ENCODE measurements at places on chromosomes 12 and 14.
A peak's percentile ranks its signal among the peaks of the same experiment; 100 is the strongest.

DNA sequence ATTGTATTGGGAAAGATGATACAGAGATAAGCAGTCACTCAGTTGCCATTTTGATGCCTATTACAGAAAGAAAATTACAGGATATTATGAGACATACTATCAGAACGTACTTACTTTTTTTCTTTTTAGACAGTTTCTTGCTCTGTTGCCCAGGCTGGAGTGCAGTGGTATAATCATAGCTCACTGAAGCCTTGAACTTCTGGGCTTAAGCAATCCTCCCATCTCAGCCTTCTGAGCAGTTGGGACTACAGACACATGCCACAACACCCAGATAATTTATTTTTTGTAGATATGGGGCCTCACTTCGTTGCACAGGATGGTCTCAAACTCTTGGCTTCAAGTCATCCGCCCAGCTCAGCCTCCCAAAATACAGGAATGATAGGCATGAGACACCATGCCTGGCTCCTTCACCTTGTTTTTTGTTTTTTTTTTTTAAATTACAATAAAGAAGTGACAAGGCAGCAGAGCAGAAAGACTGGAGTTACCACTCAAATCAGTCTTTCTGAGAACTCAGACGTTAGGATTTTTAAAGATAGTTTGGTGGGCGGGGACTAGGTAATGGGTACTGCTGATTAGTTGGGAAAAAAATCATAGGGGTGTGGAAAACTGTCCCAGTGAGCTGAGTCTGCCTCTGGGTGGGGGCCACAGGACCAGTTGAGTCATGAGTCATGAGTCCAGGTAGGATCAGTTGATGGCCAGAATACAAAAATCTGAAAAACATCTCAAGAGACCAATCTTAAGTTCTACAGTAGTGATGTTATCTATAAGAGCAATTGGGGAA is 11.5 kb upstream of the CPM start:
- no peak for DNase-seq

DNA sequence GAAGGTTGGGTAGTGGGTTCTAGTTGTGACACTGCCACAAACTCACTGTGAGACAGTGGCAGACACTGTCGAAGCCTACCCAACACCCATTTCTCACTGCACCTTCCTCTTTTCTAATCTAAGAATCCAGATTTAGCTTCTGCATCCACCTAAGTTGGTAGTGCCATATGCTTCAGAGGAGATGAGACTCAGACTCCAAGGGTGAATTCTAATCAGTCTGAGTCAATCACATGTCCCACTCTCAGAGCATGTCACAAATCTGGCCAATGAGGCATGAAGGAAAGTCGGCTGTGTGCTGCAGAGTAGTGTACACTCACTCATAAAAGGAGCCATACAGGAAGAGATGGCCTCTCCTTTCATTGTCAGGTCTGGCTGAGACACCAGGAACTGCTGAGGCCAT is 102.1 kb upstream of the RAP1B start:
- DNase-seq: no peak

DNA sequence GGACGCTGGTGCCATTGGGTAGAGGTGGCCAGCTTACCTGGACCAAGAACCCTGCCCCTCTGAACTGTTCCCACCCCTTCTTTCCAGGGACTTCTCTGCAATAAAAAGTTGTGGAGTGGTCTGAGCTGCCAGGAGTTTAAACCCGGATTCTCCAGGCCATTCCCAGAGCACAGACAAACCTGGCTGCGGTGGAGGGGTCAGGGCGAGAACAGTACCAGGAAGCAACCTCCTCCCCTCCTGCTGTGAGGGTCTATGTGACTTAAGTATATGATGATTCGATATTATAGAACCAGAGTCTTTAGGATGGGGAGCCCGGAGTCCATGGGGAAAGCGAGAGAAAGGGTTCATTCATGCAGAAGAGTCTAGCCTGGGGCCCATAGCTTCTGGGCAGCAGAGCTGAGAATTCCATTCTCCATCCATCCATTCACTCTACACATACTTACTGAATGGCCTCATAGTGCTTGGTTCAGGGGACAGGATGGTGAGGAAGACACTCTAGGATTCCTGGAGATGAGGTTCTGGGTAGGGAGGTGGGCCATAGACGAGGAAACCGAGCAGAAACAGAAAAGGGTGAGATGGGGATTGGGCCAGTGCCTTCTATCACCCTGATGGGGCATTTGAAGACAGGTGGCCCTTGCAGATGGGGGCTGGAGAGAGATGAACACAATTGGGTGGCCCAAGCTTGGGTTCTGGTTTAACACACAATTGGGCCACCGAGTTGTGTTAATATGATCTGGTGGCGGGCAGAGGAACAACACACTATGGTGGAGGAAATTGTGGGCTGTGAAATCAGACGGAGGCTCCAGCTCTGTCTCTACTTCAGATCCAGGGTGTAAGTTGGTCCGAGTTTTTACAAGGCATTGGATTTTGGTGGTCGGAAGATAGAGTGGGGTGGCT is 5.2 kb downstream of the KRT86 start:
- no peak for DNase-seq

- no peak for DNase-seq
Observed at GRCh38 chr14:98321841-98322240, 950.2 kb downstream of the BCL11B start.

DNA sequence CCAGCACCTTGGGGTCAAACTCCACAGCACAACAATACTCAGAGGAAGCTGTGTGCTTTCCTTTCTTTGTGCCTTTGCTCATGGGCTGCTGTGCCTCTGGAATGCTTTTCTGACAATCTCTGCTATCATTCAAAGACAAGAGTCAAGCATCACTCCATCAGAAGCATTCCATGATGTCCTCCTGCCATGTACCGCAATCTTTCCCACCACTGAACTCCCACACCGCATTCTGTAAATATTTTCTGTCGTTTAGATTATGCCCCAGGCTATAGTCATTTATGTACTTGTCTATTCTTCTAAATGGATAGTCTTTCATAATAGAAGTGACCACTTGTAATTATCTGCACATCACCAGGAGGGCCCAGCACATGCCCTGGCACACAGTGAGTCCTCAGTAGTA is 327.8 kb downstream of the PDZRN4 start:
- DNase-seq: no peak

DNA sequence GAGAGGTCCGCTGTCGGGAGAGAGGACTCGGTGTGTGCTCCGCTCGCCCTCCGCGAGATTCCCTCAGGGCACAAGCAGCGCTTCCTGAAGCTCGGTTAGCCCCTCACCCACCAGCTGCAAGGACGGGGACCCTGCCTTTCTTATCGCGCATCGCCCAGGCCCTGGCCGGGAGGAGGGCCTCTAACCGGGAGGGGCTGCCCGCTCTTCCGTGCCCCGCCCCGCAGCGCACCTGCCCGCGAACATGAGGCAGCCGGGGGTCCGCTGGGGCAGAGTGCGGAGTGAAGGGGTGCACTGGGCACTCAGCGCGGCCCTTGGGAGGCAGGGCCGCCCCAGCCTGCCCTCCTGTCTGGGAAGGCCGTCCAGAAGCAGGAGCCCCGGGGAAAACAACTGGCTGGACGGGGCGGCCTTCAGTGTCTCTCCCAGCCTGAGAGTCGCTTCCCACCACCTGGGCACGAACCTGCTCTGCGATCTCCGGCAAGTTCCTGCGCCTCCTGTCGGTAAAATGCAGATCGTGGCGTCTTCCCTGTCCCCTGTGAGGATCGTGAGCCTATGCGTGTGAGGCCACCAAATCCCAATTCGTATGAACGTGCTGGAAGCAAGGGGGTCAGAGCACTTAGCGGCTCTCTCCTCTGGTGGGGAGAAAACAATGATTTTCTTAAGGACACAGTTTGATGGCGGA is 28.0 kb upstream of the ADIPOR2 start:
- DNase-seq: peak; percentile 74

DNA sequence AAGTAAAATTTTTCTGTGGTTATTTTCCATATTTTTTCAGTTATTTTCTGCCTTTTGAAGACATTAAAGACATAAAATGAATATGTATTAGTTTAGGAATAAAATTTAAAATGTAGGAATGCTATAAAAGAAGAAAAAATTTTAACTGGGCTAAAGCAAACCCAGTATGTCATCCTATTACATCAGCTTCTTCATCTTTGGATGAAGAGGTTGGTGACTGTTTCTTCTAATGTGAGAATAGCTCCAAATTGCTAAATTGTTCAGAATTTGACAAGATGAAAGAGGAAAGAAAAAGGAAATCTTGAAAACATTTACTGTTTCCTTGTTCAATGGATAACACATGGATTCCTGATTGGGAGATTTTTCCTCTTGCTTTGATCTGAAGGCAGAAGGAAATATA is 52.7 kb upstream of the PZP start:
- DNase-seq: no peak

DNA sequence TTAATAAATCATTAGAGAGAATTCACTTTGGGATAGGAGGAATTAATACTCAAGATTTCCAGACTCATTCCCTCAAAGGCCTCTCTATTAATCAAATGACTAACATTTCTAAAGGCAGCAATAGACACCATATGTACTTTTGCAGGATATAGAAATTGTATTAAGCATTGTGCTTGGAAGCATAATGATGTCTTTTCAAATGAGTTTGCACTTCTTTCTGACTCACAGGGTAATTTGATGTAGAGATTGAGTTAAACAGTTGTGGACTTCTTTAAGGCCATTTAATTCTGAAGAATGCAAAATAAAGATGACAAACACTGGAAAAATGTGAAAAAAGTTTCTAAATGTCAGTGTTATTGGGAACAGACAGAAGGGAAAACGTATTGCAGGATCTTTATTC is 63.4 kb upstream of the CSRP2 start:
- DNase-seq: no peak

DNA sequence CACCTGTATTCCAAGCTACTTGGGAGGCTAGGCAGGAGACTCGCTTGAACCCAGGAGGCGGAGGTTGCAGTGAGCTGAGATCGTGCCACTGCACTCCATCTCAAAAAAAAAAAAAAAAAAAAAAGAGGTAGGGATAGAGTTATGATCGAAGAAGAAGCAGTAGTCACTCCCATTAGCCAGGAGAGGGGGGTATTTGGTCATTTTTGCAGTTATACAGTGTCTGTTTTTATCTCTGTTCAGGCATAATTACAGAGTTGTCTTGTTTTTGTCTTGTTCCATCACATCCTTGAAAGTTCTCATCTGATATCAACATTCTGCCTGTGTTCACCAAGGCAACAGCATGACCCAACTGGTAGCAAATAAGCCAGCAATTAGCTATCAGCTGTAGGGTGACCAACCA is 98.5 kb upstream of the TMPO start:
- DNase-seq: no peak

GRCh38 chr14:95272057-95272456 is 47.7 kb downstream of the CLMN start:
- no peak for DNase-seq

DNA sequence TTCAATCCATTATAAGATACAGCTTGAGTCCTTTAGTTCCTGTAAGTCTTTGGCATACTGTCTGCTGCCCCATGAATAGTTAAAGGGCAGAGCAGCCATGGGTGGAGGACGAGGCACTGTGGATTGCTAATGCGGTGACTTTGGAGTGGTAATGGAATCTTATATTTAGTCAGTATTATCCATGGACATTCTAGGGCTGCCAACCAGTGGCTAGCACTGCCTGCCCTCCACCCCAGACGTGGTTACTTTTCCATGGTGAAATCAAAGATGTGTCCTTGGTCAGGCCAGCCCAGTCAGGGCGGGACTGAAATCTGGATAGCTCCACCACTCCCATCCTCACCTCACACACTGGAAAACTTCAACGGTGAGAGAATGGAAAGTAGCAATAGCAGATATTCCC is 2.3 kb downstream of the TTC9 start:
- DNase-seq: no peak
